ENCODE measurements at places on chromosomes 1 and 21.

- DNase-seq = no peak
Observed at GRCh38 chr1:96427616-96428015, 294.0 kb upstream of the PTBP2 start.

DNA sequence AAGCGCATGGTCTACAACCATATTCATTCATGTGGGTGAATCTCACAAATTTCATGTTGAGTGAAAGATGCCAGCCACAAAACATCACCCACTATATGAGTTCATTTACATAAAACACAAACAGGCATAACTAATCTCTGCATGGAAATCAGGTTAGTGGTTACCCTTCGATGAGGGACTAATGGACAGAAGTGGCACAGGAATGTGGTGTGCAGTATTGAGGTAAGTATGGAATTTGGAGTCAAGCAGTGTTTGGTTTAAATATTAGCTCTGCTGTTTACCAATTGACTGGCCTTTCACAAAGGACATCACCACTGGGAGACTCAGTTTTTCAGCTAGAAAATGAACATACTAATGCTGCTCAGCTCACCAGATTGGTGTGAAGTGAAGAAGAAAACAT, 24.2 kb downstream of the CCDC185 start:
- no peak for DNase-seq

DNA sequence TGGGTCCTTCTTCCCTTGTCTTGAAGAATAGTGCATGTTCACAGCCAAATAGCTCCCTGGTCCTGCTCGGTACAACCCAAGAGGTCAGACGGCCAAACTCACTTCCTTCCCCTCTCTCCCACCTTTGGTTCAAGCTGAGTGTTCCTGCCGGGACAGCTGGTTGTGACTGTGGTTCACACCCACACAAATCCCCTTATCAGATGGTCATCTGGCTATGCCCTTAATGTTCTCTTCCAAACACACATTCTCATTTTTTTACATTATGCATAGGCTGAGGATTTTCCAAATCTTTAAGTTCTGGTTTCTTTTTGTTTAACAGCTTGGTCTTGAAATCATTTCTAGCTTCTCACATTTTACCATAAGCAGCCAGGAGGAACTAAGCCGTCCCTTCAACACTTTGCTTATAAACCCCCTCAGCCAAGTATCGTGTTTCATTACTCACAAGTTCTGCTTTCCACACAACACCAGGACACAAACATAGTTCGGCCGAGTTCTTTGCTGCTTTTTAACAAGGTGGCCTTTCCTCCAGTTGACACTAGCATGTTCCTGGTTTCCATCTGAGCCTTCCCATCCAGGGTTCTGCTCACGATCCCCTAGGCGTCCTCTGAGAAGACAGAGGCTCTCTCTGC, 19.7 kb upstream of the TSPEAR start:
- DNase-seq = no peak

GRCh38 chr1:112449630-112449983, 53.6 kb downstream of the CTTNBP2NL start:
- DNase-seq = no peak

DNA sequence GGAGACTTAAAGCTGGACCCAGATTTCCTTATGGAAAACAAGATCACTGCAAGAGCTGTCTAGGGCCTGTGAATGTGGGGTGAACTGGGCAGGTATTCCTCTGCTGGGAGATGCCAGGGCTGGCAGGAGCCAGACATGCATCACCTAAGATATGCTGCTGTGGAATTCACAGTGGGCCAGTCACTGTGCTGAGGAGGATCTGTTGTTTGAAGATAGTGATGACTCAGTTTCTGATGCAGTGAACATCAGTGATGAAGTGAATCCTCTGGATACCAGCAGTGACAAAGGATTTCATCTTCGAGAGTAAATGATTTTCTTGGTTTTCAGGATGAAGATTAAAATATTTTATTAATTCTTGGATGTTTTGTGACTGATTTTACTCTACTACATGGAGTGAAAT, 29.9 kb upstream of the CAMSAP2 start:
- no peak for DNase-seq

DNA sequence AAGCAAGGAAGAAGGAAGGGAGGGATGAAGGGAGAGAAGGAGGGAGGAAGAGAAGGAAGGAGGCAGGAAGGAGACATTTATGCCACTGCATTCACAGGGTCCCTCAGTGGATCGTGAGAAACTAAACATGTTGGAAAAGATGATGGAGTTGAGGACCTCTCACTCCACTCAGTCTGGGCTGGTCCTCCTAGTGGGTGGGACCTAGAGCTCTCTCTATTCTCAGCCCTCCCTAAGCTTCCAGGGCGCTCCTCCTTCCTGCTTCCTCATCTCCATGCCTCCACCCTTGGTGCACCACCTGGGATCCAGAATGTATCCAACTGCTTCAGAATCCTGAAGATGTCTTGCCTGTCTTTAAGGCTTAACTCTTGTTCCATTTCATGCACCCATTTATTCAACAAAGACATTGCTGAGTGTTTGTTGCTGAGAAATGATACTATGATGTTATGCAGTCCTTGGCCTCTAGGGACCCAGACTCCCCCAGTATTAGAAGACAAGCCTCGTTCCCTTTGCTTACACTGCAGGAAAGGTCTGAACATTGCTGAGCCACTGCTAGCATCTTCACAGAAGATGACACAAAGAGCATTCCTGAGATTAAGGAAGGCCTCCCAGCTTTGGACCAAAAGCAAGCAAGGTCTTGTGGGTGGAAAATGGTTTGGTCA, 88.5 kb downstream of the BEND5 start:
- no peak for DNase-seq

- no peak for DNase-seq
Observed at GRCh38 chr1:197170538-197170937, 24.1 kb upstream of the ASPM start.

- no peak for DNase-seq
Observed at GRCh38 chr1:110172001-110172400, 21.7 kb downstream of the SLC6A17 start.

DNA sequence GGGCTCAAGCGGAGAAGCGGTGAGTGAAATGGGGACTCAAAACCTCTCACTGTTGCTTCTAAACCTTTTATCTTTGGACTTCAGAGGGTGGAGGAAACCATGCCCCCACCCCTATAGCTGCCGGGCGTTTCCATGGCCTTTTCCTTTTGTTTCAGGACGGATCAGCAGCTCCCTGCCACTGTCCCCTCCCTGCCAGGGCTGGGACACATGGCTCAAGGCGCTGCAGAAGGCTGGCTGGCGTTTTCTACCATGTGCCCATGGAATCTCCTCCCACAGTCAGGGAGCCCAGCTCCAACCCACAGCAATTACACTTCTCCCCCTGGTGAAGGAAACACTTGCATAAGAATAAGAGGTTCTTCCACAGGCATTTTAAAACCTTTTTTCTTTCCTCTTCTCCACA, 812.7 kb downstream of the PLA2G4A start:
- DNase-seq = no peak
